ENCODE measurements at places on chromosomes 5 and 9. TPM values are rescaled to one million over a fixed set of nuclear protein-coding genes. Genes with fewer than 3 reads are reported as not detected.

DNA sequence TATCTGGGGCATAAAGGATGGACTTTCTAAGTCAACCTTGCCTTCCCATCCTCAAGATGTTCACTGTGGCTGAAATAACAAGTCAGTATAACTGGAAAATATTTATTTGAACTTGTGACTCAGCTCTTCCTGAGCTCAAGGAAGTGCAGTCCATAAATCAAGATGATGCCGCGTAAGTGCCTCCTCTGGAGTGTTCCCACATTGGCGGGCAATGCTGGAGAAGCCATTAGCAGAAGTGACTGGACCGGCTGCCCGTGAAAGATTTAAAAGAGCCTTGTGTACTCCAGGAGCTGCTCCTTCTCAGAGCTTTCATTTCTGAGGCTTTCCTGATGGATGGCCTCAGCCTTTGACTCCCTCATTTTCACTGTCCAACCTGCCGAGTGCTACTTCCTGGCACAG, 17.4 kb downstream of the TMOD1 start:
- H3K4me1 ChIP-seq: peaks cover 10% of the 10 kb centered on the region
- no peak overlapping the region for H3K4me3 ChIP-seq
- DNase-seq: no peak
- H3K27ac ChIP-seq: no peak overlapping the region

GRCh38 chr5:1499851-1500250, 23.9 kb downstream of the LPCAT1 start:
- H3K27ac ChIP-seq: no peak overlapping the region
- DNase-seq: no peak
- H3K27me3 ChIP-seq: no peaks in the 10 kb centered on the region
- no peaks in the 10 kb centered on the region for H3K36me3 ChIP-seq

GLDC gene
- 5.2 TPM for total RNA-seq

DNA sequence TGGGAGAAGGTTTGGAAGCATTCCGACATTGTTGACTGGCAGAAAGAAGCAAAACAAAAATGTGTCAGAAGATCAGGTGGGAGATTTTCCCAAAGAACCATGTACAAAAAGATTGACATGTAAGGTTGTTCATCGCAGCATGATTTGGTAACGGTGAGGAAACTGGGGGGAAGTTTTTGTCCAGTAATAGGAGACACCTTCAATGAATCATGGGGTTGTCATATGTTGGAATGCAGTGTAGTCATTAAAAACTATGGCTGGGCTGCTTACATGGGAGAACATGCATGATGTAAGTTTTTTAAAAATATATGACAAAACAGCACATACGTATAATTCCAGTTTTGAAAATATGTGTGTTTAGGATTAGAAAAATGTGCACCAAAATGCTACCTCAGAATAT, 50.5 kb downstream of the HSD17B3 start:
- peaks cover 5% of the 10 kb centered on the region for H3K4me1 ChIP-seq
- DNase-seq: no peak
- peaks cover 44% of the 10 kb centered on the region for H3K27me3 ChIP-seq
- H3K4me3 ChIP-seq: no peak overlapping the region
- H3K36me3 ChIP-seq: no peaks in the 10 kb centered on the region
- H3K27ac ChIP-seq: no peak overlapping the region

GRCh38 chr5:67005737-67006499, 190.7 kb downstream of the CD180 start:
- H3K27me3 ChIP-seq: no peaks in the 10 kb centered on the region
- H3K27ac ChIP-seq: peak overlapping the region; percentile 96
- no peak for DNase-seq
- H3K36me3 ChIP-seq: peaks cover 12% of the 10 kb centered on the region
- peak overlapping the region; percentile 93 for H3K4me3 ChIP-seq
- H3K4me1 ChIP-seq: peaks cover 87% of the 10 kb centered on the region

LURAP1L gene
- not detected for total RNA-seq

- peaks cover 9% of the 10 kb centered on the region for H3K36me3 ChIP-seq
- peak; percentile 15 for DNase-seq
- H3K4me3 ChIP-seq: peak overlapping the region; percentile 89
- peaks cover 89% of the 10 kb centered on the region for H3K4me1 ChIP-seq
- no peaks in the 10 kb centered on the region for H3K27me3 ChIP-seq
- H3K27ac ChIP-seq: peak overlapping the region; percentile 99
Measured at GRCh38 chr9:89319015-89319905, 960 bp downstream of the SECISBP2 start.

CEL gene
- 1.6 TPM for total RNA-seq

DNA sequence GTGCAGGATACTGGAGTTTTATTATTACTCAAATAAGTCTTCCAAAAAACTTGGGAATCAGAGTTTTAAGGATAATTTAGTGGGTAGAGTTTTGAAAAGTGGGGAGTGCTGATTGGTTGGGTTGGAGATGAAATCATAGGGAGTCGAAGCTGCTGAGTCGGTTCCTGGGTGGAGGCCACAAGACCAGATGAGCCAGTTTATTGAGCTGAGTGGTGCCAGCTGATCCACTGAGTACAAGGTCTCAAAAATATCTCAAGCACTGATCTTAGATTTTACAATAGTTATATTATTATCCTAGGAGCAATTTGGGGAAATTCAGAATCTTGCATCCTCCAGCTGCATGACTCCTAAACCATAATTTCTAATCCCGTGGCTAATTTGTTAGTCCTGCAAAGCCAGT, 804.9 kb upstream of the SEMA6A start:
- no peaks in the 10 kb centered on the region for H3K4me1 ChIP-seq
- DNase-seq: no peak
- H3K4me3 ChIP-seq: no peak overlapping the region
- no peaks in the 10 kb centered on the region for H3K36me3 ChIP-seq

DNA sequence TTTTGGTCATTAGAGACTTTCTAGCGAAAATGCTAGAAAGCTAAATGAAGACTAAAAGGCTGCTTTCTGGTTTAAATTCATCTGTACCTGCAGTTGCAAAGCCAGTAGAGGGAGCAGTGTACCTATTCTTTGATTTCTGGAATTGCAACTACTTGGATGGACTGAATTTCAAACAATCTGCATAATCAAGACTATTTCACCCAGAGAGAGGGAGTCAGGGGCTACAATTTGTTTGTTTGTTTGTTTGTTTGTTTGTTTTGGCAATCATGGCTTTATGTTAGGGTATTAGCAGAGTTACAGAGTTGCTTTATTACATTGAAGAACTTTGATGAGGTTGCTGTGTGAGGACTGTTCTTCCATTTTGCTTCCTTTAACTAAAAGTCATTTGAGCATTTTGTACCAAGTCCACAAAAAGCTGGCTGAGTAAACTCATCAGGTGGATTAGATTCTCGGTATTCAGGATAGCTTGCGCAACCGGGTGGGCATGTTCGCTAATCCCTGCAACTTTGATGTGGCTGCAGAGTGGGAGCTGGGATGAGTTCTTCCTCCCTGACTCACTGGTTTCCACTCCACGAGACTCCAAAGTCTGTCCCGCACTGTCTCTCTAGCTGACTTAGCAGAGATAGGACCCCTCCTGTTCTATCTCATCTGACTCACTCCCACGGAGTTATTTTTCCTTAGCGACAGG, 80.0 kb upstream of the TUT7 start:
- peaks cover 3% of the 10 kb centered on the region for H3K36me3 ChIP-seq
- H3K4me1 ChIP-seq: no peaks in the 10 kb centered on the region
- no peak overlapping the region for H3K4me3 ChIP-seq
- H3K27me3 ChIP-seq: peaks cover 42% of the 10 kb centered on the region

MOB3B gene
- total RNA-seq: 1.3 TPM

- no peaks in the 10 kb centered on the region for H3K4me1 ChIP-seq
- no peak overlapping the region for H3K4me3 ChIP-seq
- H3K36me3 ChIP-seq: no peaks in the 10 kb centered on the region
- peaks cover 26% of the 10 kb centered on the region for H3K27me3 ChIP-seq
Measured at GRCh38 chr5:148179234-148179824, 11.0 kb downstream of the SPINK14 start.

DOCK2 gene
- total RNA-seq: 245 TPM

DNA sequence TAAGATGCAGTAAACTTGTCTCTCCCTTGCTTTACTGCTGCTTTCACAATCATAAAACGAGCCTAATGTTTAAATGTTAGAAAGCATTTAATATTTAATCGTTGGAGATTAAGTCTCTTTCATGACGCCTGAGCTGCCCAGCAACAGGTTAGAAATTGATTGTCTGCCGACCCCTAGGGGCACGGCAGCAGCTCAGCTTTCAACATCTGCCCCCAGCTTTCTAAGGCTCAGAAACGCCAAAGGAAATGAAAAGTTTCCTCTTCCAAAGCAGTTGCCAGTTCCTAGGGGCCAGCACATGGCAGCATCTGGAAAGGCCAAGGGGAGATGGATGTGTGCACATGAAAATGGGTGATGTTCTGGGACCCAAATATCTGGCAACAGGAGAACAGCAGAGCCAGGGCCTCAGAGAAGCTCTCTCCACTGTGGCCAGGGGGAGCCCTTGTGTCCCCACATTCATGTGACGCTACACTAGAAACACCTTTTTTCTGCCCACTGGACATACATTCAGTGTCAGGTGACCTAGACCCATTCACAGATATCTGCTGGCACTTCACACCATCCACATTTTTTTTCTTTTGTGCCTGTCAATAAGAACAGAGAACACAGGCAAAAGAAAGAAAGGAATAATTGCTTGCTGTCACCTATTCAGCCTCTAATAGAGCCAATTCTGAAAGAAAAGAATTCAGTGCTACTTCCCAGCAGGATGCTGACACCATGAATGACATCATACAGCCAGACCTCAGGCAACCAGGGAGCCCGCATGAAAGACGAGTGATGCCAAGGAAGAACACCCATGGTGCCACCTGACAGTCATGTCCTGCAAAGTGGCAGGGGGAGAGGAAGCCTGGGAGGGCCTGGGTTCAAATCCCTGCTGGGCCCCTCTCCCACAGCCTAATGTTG, 205.0 kb upstream of the TAS2R1 start:
- no peak for DNase-seq
- no peaks in the 10 kb centered on the region for H3K36me3 ChIP-seq
- H3K4me1 ChIP-seq: no peaks in the 10 kb centered on the region
- no peak overlapping the region for H3K4me3 ChIP-seq
- H3K27me3 ChIP-seq: no peaks in the 10 kb centered on the region

- H3K27ac ChIP-seq: no peak overlapping the region
- no peaks in the 10 kb centered on the region for H3K36me3 ChIP-seq
- no peaks in the 10 kb centered on the region for H3K4me1 ChIP-seq
- no peaks in the 10 kb centered on the region for H3K27me3 ChIP-seq
- DNase-seq: no peak
Measured at GRCh38 chr9:28960602-28961001, 1387.3 kb upstream of the C9orf72 start.

GRCh38 chr5:5145651-5146529, 5.8 kb downstream of the ADAMTS16 start:
- no peak for DNase-seq
- H3K4me3 ChIP-seq: no peak overlapping the region
- no peaks in the 10 kb centered on the region for H3K36me3 ChIP-seq
- peaks cover 5% of the 10 kb centered on the region for H3K4me1 ChIP-seq
- no peak overlapping the region for H3K27ac ChIP-seq

ZFP37 gene
- 1.2 TPM for total RNA-seq

RPL35 gene
- total RNA-seq: 1,754 TPM

DNA sequence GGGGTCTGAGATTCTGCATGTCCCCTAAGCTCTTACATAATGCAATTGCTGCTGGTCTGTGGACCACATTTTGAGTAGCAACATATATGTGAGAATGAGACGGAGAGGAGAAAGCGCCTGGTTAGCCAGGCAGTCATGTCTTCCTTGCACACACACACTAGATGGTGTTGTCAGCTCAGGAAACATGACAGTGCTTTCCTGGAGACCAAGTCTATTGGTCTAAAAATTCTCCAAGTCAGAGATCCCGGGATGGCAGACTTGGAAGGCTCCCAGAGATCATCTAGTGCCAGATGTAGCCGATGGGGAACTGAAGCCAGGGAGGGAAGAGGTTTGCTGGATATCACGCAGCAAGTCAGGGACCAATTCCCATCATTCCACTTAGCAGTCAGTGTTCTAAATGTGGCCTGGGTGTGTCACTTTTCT, 53.4 kb downstream of the GALNT12 start:
- no peak for DNase-seq
- H3K36me3 ChIP-seq: no peaks in the 10 kb centered on the region
- no peak overlapping the region for H3K27ac ChIP-seq
- H3K4me1 ChIP-seq: no peaks in the 10 kb centered on the region

DNA sequence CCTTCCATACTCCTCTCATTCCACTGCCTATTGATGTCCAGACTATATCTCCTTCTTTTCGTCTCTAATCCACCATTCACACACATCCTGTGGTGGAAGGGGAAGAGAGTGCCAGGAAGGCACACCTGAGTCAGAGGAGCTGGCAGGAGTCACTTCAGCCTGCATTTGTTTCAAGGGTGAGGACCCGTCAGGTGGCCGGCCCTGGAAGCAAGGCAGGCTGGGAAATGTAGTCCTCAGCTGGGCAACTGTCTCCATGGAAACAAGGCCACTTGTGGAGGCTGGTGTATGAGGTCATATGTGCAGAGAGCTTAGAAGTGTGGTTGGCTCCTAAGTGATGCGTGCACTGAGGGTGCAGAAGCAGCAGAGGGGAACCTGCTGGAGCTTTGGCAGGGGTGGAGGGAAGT, 278.4 kb downstream of the NSG2 start:
- no peak for DNase-seq
- peaks cover 5% of the 10 kb centered on the region for H3K4me1 ChIP-seq
- H3K27ac ChIP-seq: no peak overlapping the region

GADD45G gene
- 6.0 TPM for total RNA-seq

SPINK5 gene
- total RNA-seq: not detected

GRCh38 chr9:107969141-107969540, 479.6 kb upstream of the KLF4 start:
- no peak for DNase-seq
- H3K27ac ChIP-seq: no peak overlapping the region
- no peaks in the 10 kb centered on the region for H3K4me1 ChIP-seq
- H3K36me3 ChIP-seq: no peaks in the 10 kb centered on the region
- no peaks in the 10 kb centered on the region for H3K27me3 ChIP-seq

SLCO4C1 gene
- 0.22 TPM for total RNA-seq

NUTM2G gene
- total RNA-seq: not detected

- H3K4me3 ChIP-seq: no peak overlapping the region
- H3K27ac ChIP-seq: no peak overlapping the region
- peaks cover 16% of the 10 kb centered on the region for H3K27me3 ChIP-seq
- peaks cover 6% of the 10 kb centered on the region for H3K4me1 ChIP-seq
- no peak for DNase-seq
- H3K36me3 ChIP-seq: no peaks in the 10 kb centered on the region
Measured at GRCh38 chr5:91128604-91129003, 254.5 kb downstream of the ARRDC3 start.

GRCh38 chr5:116650964-116651363, 76.3 kb upstream of the SEMA6A start:
- H3K4me1 ChIP-seq: no peaks in the 10 kb centered on the region
- no peak overlapping the region for H3K4me3 ChIP-seq
- H3K36me3 ChIP-seq: no peaks in the 10 kb centered on the region

- H3K27me3 ChIP-seq: peaks cover 23% of the 10 kb centered on the region
- H3K4me3 ChIP-seq: no peak overlapping the region
- DNase-seq: peak; percentile 31
- H3K27ac ChIP-seq: no peak overlapping the region
- H3K36me3 ChIP-seq: no peaks in the 10 kb centered on the region
Measured at GRCh38 chr5:35316611-35317274, 86.5 kb upstream of the PRLR start.

DNA sequence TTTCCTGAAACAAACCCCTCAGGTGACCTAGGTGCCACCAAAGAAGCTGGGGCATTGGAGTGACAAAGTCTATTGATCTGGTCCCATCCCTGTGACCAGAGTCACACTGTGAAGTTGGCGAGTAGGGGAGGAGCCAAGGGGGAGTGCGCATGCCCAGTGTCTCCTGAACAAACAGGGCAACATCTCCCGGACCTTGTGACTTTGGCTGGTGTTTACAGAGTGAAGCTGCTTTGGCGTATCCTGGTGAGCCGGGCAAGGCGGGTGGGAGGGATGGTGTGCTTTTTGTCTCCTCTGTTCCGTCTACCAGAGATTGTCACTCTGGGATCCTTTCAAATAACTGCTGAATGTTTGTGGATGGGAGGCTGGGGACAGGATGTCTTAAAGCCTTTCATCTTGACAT, 204.5 kb downstream of the HSPA4 start:
- DNase-seq: no peak
- no peak overlapping the region for H3K27ac ChIP-seq
- H3K4me1 ChIP-seq: peaks cover 27% of the 10 kb centered on the region
- no peaks in the 10 kb centered on the region for H3K36me3 ChIP-seq
